ENCODE measurements at places on chromosomes 12 and 14.

DNA sequence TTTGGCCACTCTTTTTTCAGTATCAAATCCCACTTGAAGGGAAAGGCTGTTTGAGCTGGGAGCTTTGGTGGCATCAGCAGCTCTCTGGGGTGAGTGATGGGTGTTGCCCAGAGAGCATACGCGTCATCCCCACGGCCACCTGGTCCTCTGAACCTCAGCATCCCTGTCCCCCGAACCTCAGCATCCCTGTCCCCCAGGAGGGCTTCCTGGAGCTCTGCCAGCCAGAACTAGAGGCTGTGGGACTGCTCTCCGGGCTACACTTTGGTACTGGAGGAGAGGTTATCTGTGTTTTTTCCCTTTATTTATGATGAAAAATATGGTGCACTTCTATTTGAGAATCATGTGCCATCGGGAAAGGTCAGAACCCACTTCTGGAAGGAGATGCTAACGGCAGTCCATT lies 131.5 kb upstream of the RTL1 start:
- DNase-seq = no peak

DNA sequence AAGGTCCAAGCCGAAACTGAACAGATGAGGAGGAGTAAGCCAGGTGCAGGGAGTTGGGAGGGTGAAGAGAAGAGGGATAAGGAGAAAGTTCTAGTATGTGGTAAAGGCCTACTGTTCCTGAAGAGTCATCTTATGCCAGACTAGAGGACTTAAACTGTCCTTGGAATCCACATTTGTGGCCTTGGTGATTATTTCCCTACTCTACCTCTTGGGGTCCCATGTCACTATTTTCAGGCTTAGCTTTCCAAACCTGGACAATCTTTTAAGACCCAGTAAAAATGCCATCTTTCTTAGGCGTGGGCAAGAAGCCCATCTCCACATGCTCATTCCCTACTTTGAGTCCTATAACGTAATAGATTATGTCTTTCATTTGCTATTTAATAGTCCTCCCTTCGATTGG lies 40.1 kb upstream of the CRY1 start:
- no peak for DNase-seq

DNA sequence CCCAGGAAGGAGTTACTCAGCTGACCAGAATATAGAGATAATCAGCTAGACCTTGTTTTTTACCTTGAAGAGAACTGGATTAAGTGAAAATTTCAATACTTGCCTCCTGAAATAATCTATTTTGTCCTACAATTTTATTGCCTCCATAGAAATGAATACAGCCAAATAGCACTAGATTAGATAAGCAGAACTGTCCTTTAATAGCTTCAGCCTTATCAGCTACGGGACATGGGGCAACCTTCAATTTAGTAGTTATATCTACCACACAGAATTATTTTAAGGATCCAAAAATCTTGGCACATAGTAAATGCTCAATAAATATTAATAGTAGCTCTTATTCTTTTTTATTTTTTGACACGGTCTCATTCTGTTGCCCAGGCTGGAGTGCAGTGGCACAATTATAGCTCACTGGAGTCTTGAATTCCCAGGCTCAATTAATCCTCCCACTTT lies 67.2 kb upstream of the PLEKHG3 start:
- no peak for DNase-seq

- no peak for DNase-seq
Observed at GRCh38 chr14:75331471-75331870, 52.8 kb downstream of the FOS start.

- peak; percentile 25 for DNase-seq
Observed at GRCh38 chr14:85934123-85934885, 404.4 kb downstream of the FLRT2 start.

DNA sequence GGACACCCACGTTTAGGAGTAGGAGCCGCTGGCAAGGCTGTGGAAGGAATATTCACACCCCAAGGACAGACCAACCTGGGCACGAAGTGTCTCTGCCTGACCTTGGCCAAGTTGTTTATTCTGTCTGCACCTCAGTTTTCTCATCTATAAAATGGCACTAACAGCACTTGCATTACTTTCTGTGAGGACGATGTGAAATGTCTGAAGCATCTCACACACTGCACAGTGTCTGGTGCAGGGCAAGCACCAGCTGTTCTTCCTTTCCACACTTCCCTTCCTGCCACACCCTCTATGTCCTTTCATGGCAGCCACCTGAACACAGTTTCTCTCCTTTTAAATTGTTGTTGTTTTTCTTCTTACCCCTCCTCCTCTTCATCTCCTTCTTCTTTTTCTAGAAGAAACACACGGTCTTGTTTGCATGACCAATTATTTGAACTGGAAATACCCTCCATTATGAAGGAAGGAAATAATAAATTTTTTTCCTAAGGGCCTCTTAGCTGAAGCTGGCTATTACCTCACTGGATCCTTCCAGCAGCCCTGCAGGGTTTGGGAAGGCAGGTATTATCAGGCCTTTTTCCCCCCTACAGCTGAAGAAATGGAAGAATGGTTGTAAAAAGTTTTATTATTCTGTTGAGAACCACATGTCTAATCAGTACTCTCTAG lies 42.9 kb upstream of the ATP23 start:
- no peak for DNase-seq

- no peak for DNase-seq
Observed at GRCh38 chr12:6535960-6536847, 1.9 kb downstream of the GAPDH start.

DNA sequence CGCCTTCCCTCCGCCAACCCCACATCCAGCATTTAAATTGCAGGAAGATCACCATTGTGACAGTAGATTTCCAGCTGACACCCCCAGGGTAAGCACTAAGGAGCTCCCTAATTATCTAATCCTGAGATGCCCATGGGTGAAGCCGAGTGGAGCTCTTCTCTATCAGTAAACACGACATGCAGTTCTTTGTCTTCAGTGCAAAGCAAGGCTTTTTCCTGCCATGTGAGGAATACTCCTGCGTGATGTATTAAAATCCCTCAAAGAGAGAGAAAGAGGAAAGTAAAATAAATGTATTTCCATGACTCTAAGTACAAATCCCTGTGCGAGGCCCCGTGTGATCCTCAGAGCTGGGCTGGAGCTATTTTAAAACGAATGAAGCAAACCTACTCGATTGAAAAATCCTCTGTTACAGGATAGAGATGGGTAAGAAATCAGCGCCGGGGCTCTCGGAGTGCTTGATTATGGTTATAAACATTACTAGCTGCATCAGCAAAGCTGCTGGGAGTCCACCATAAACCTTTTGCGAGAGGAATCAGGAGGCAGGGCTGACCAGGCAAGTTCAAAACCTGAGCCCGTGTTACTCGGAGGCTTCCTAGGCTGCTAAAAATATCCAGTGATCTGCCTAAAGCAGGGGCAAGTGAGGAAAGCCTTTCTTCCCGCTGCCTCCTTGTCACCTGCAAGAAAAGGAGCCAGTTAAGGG lies 61.5 kb downstream of the MAP1LC3B2 start:
- DNase-seq = no peak

DNA sequence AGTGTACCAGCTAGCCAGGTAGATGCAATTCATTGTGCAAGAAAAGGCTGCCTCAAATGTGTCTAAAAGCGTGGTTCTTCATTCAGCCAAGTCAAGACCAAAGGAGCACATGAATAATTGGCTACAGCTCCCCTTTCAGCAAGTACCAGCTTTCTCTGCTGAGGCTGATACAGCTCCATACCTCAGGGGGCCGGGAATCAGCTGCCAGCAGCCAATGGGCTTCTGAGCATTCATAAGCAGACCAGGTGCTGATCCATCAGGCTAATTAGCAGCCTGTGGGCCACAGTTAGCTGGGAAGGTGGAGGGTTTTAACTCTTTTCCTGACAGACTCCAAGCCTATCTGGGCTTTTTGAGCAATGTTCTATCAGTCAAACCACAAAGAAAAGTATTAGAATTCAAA lies 264.7 kb downstream of the APAF1 start:
- no peak for DNase-seq

DNA sequence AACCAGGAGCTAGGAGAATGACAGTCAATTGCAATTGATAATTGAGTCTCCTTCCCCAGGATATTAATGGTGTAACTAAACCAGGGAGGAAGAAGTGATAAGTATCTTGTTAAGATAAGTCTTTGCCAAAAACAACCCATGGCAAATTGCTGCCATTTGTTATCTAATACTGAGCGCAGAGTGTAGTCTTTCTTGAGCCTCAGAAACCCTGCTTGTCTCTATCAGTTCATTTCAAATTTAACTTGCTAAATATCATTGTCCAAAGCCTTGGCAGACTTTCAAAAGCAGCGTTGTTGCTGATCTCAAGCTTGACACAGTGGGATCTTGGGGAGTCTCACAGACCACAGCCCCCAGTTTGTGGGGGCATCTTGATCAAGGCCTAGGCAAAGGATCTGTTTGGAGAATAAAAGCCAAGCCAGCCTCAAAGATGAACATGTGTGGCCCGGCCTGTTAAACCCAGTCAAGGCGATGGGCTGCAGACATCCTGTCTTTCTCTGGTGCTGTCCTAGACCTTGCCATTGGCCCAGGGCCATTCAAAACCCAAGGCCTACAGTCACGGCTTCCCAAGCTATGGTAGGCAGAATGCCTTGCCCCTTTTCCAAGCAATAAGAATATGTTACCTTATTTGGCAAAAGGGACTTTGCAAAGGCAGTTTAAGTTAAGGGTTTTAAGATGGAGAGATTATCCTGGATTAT lies 164.2 kb downstream of the CHST11 start:
- DNase-seq = no peak

DNA sequence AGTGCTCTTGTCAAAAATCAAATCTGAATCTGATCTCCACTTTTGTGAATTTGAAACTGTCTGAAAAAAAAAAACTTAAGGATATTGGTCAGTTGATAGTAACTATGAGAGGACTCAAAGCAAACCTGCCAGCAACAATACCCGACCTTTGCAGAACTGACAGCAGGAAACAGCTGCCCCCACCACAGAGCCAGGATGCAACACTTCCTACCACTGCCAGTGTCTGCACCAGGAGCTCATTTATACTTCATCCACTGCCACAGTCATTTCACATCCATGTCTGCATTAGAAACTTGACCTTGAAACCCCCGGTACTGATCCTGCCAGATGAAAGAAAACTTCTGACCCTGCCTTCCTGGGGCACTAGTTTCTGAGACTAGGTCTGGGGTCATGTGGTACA lies 27.4 kb upstream of the RXYLT1 start:
- DNase-seq = no peak

- DNase-seq = no peak
Observed at GRCh38 chr12:113097716-113098440, 37.7 kb downstream of the RASAL1 start.

GRCh38 chr12:81492131-81492720 lies 266.9 kb downstream of the PPFIA2 start:
- DNase-seq = no peak

- no peak for DNase-seq
Observed at GRCh38 chr12:3468329-3468728, 22.7 kb upstream of the PRMT8 start.

- DNase-seq = no peak
Observed at GRCh38 chr12:48038085-48038484, 33.8 kb upstream of the COL2A1 start.

DNA sequence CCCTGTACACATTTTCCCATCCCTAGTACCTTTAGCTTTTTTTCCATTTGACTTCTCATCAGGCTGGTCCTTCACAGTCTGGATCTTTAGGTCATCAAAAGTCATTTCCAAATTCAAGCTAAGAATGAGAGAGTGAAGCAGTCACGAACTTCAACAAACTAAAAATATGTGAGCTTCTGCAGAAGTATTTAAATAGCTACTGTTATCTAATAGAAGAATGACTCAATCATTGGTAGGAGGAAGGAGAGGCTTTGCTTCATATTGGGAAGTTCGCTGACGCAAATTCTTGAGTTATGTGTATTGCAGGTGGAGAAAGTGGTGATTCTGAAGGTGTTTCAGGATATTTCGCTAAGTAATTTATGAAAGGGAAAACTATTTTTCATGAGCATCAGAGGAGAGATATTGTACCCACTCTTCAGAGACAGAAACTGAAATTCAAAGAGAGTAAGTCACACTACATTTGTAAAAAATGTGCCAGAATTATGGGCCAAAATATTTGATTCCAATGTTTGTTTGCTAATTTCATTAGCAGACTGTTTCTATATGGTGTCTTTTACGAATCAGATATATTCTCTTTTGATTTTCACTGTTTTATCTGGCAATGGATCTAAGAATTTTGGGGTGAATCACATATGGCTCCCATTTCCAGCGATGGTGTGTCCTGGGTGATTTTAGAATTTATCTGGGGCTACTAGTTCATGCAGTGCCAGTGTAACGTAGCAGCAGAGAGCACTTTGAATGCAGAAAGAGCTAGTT lies at the start of gene OLR1:
Gene OLR1, minus strand, starts transcription at position 160 of the 756 bp plus-strand sequence. Its CDS starts 55 bp downstream, at position 105.
- DNase-seq = no peak

DNA sequence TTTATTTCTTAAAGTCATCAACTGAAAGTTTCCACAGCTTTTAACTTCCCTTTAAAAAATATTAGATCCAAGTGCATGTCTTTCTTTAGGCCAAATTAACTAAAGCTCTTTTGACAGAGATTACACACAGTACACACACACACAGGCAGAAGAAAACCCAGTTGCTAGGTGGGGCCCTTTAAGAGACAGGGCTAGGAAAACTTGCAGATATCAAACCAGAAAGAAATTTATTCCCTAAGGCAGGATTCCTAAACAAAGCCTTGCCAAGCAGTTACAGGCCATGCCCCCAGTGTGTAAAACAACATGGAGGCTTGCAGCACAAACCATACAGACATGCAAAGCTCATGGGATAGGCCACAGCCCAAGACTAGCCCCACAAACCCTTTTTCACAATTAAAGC lies 123.4 kb downstream of the FSCB start:
- DNase-seq = no peak

DNA sequence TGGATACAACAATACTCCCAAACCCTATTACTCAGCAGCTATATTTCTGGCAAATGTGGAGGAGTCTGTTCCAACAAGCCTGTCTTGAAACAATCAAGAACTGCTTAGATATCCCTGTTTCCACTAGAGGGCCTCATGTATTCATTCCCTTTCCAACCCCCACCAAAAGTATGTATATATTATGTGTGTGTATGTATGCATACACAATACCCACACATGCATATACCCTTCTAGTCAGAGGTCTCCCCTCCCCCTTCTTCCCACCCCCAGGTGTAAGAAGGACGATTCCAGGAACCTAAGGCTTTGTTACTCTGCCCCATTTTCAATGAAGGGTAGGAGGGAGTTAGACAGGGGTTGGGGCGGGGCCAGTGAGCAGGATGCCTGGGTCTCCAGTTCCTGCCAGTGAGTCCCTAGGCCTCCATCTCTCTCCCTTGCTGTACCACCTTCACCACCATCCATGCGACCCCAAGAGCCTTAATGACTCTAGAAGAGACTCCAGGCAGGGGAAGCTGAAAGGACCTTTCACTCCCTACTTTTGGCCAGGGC lies at the start of gene DGKA:
Gene DGKA, plus strand, starts transcription at position 392 of the 546 bp plus-strand sequence. CDS start 5,342 bp downstream, outside the sequence.
- peak; percentile 65 for DNase-seq

GRCh38 chr12:93090731-93091172 lies 161.7 kb upstream of the EEA1 start:
- no peak for DNase-seq

DNA sequence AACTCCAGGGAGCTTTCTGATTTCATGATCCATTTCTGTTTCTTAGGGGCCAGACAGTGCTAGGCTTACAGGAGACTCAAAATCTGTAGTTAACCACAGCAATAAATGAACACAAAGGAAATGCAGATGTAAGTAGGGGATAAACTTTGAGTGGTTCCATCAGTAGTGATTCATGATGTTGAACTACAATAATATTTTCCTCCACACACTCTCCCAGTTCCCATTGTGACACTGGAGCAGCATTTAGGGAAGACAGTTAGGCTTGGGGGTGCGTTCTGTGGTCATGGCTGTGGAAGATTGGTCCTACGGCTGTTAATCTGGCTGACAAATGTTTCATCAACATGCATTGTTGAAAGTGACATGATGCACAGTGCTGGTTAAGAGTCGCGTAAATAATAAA lies 66.9 kb downstream of the HMGA2 start:
- DNase-seq = no peak

- DNase-seq = no peak
Observed at GRCh38 chr14:61498303-61498702, 176.9 kb downstream of the PRKCH start.

- DNase-seq = no peak
Observed at GRCh38 chr12:106711316-106711715, 63.2 kb upstream of the RIC8B start.

All from activated T-cell treated with anti-CD3 and anti-CD28 coated beads for 1 hour (primary cell).